Fibroblast of pulmonary artery (primary cell): ENCODE measurements at places on chromosomes 6 and 20.
A peak's percentile ranks its signal among the peaks of the same experiment; 100 is the strongest.

GRCh38 chr6:13526727-13527670, 39.6 kb upstream of the GFOD1 start:
- DNase-seq: peak; percentile 30

GRCh38 chr6:50361641-50362331, 312.1 kb upstream of the DEFB112 start:
- DNase-seq: no peak

DNA sequence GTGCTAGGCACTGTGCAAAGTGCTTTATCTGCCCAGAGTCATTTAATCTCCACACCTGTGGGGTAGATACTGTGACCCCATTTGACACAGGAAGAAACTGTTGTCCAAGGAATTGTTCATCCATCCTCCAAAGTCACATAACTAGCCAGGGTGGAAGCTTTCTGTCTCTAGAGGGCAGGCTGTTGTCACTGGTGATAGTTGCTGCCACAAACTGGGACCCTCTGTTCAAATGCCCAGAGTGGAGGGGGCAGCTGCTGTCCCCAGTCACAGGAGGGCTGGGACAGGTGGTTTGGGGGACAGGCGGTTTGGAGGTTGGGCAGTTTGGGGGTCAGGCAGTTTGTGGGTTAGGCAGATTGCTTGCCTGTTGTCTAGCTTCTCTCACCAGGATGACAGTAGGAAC, 16.1 kb upstream of the TMEM242 start:
- no peak for DNase-seq

GRCh38 chr20:17965042-17965697, 3.4 kb downstream of the SNX5 start:
- DNase-seq: peak; percentile 40

GRCh38 chr6:89118931-89119330, 1.1 kb upstream of the SRSF12 start:
- no peak for DNase-seq

DNA sequence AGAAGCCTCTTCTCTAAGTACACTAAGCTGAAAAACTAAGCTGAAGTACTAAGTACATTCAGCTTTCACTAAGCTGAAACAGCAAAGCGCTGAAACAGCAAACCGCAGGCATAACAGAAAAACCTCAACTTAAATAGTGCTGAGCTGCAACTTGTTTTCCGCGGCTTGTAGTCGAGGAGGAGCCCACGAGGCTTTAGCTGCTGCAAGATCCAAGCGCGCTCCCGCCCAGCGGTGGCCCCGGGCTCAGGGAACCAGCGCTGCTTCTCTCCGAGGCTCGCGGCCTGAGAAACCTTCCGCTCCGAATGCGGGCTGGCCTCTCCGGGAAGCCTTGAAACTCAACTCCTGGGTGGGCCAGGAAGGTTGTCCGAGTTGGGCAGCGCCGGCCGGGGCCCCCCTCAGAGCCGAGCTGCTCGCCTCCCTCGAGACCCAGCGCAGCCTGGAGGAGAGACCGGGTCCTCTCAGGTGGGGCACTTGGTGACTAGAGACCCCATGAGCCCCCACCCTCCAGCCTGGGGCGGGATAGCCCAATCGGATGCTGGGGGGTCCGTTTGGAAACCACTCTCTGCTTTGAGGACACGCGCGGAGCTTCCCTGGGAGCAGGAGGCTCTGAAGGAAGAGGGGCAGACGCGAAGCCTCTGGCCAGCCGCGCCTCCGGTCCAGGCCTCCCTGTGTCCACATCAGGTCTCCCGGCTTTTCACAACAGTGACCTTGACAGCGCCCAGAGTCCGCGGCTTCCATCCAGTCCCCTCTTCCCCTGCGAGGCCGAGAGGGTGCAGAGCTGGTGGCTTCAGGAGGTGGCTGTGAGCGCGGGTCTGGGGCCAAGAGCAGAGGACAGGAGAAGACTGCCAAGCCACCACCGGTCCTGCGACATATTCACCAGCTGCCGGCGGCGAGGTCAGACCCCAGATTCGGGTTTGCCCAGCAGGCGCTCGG, 38.1 kb upstream of the HLA-E start:
- peak; percentile 43 for DNase-seq

DNA sequence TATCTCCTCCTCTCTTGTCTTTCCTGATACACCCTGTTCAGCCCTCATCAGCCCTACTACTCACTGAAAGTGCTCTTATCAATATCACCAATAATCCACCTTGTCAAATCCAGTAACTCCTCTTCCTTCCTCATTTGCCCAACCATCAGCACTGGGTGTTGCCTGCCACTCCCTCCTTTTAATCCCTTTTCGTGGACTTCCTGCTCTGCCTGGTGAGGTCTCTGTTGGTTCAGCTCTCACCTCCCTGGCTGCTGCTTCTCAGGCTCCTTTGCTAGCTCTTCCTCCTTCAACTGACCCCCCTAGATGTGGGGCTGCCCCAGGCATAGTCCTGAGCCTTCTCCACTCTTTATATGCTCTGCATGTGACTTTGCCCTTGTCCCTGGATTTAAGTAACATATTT, 92.5 kb downstream of the PREP start:
- no peak for DNase-seq

GRCh38 chr6:46730921-46731461, 4.2 kb downstream of the PLA2G7 start:
- no peak for DNase-seq

DNA sequence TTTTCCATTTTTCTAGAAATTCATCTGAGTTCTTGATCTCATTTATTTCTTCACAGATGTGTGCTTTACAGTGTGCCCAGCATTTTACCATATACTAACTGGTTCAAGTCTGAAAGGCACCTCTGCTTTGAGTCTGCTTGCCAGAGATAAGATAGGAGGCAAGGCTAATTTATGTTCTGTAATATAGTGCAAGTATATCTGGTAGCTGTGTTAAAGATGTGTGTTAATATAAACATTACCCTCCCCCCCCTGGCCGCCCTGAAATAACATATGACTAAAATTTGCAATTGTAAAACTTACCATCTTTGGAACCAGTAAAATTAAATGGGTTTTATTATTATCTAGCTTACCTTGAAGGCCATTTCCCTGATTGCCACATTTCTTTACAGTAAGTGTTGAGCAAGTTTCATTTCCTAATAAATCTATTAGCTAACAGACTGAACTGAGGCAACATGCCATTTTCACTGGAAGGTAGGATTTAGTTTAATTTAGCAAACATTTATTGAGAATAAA, 2.7 kb downstream of the FBXO9 start:
- peak; percentile 44 for DNase-seq

- no peak for DNase-seq
These were observed 164.4 kb upstream of the PRDM1 start for GRCh38 chr6:105921781-105922180.

DNA sequence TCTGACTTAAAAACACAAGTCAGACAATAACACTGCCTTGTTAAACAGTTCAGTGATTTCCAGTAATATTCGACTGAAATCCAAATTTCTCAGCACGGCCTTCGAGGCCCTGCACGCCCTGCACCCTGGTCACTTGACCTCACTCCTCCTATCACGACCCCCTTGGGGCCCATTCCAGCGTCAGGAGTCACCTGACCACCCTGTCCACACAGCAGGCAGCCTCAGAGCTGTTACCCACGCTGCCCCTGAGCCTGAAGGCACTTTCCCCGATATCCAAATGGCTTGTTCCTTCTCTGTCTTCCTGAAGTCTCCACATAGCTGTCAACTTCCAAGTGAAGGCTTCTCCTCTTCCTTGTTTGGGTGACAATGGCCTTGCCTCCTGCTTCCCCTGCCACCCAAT, 33.1 kb upstream of the SMOC2 start:
- DNase-seq: no peak

DNA sequence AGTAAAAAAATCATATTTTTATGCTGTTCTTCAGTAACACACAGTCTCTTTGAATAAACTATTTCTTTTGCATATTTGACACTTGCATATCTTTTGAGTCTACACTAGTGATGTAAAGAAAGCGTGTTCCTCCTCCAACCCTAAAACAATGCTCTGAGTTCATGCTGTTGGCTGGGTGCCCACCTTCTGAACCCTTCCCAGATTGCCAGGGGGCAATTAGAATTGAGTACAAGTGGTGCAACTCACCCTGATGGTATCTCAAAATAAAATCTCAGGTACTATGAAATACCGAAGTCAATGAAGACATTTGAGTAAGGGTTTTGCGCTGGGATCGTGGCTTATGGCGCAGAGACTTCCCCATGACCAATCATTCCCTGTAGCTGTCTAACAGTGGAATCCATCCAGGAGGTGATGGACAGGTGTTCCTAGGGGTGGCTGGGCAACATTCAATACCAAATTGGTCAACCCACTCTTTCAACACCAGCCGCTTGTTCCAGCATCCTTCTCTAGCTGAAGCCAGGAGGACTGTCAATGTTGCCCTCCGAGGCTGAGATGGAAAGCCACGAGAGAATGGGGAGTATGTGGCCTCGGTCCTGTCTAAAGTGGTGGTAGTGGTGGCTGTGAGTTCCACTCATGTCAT, 94.4 kb upstream of the ZNFX1 start:
- no peak for DNase-seq

DNA sequence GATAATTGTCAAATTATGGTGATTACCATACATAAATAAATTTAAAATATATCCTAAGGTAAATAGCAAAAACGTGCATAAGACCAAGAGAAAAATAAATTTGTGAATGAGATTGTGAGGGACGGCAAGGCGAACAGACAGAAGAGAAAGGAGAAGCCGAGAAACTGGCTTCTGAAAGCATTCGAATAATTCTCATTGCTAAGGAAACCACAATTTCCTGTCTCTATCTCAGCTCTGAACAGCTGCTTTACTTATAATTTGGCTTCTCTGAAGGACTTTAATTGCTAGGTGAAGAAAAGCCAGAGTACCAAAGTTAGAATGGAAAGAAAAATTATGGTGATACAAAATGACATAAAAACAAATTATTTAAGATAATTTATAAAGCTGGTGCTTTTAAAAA, 79.0 kb upstream of the RGS17 start:
- peak; percentile 63 for DNase-seq

DNA sequence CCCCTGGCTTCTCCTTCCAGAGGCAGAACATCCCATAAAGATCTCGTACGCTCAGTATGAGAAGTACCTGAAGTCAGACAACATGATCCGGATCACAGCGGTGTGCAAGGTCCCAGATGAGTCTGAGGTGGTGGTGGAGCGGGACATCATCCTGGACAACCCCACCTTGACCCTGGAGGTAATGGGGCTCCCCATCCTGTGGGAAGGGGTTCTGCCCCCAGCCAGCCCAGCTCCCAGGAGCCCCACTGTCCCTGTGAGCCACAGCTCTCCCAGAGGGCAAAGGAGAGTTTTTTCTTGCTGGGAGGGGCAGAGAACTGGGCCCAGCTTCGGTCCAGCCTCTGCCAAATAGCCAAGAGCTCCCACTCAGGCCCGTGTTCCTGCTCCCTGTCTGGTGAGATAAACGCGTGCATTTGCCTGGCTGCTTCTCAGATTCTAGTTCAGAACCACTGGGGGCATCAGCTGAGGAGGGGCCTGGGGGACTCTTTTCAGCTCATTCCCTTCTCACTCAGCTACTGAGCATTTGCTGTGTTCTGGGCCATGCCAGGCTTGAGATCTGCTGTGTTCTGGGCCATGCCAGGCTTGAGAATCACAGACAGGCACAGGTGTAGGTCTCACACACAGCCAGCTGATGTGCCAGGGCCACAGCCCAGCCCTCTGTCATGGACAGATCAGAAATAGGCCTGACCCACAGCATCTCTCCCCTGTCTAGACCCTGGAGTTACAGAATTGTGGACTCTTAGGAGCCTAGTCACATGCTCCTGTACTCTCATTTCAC, 39.5 kb downstream of the TGM3 start:
- DNase-seq: no peak

- DNase-seq: no peak
These were observed at the start of gene DLK2 for GRCh38 chr6:43455531-43456428. Gene DLK2, minus strand, starts transcription at chr6:43455548. Its CDS starts 723 bp downstream, at chr6:43454825.

- no peak for DNase-seq
These were observed 343.6 kb upstream of the SASH1 start for GRCh38 chr6:147999001-147999540.

DNA sequence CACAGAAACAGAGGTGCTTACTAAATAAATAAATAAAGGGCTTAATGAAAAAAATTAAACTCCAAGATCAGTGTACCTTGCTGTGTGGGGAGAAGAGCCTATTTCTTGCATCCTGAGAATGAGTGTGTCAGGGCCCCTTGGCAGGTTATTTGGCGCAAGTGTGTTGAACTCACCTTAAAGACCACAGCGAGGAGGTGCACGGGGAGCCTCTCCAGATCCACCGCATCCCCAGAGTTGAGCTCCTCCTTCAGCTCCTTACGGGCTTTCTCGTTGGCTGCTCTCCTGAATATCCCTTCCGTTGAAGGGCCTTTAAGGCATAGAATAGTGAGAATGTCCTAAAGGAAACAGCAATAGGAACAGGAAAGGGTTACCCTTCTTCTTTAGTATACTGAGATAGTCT, 3.6 kb downstream of the TAGAP start:
- DNase-seq: no peak

- DNase-seq: no peak
These were observed at the start of gene PPP1R14C for GRCh38 chr6:150142670-150143515. Gene PPP1R14C, plus strand, starts transcription at chr6:150143044. Its CDS starts 149 bp downstream, at chr6:150143193.
